Left lung (tissue), 14 donors: ENCODE measurements at places on chromosomes 16 and 17. TPM values are rescaled to one million over a fixed set of nuclear protein-coding genes. Genes with fewer than 3 reads are reported as not detected.

DNA sequence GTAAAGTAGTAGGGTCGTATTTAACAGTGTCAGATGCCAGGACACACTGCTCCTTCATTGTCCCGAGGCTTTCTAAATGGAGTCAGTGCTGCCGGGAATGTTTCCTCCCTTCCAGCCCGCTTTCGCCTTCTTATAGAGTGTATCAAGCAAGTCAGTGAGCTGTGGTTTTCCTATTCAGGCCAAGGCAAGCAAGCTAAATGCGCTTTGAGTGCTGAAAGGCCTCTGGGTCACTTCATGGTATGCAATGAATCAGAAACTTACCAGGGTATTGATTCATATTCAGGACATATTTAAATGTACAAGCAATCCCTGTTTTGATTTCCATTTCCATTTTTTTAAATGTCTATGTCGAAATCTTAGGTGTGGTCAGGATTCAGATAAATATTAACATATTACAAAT is 327.9 kb upstream of the SOX9 start:
- DNase-seq: no peak

GRCh38 chr17:53807286-53807685 is 15.4 kb upstream of the KIF2B start:
- no peak for DNase-seq

DNA sequence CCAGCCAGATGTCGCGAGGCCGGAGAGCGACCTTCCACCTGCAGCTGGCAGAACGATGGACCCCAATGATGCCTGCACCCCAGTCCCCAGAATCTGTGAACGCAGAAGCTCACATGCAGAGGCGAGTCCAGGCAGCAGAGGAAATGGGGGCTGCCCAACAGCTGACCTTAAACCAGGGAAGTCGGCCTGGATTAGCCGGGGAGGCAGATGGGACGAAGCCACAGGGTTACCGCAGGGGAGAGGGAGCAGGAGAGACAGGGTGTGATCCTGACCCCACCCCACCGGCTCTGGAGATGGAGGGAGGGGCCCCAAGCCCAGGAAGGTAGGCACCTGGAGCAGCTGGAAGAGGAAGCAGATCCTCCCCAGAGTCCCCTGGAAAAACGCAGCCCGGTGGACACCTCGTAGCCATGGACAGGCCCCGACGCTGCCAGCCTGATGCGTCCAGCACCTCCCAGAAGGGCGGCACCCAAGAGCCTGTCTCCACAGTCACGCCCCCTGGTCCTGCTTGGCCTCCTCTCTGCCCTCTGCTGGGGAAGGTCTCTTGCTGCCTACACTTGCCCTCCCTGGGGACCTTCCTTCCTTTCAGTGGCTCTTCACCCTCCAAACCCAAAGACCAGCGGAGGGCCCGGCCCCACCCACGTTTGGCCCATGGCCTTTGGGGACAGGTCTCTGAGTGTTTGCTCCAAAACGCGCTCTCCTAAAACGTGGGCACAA is 37.3 kb downstream of the PIEZO1 start:
- DNase-seq: no peak

DNA sequence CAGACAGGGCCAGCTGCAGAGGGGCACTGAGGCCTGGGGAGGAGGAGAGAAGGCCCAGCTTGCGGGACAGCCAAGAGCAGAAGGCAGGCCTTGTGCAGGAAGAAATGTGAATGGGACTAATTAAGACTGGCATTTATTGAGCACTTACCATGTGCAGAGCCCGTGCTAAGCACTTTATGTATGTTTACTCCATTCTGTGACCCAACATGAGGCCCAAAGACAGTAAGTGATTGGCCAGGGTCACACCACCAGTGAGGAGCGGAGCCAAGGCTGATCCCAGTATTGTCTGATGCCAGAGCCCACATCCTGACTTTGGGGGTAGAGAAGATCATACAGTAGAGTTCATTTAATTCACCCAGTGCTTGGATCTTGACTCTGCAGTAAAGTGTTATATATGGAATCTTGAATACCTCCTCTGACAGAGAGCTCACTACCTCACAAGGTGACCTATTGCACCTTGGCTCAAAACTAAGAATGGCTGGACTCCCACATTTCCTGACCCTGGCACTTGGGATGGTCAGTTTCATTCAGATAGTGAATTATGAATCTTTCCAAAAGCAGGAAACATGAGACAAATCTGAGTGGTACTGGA is 13.6 kb downstream of the KATNB1 start:
- DNase-seq: no peak

DNA sequence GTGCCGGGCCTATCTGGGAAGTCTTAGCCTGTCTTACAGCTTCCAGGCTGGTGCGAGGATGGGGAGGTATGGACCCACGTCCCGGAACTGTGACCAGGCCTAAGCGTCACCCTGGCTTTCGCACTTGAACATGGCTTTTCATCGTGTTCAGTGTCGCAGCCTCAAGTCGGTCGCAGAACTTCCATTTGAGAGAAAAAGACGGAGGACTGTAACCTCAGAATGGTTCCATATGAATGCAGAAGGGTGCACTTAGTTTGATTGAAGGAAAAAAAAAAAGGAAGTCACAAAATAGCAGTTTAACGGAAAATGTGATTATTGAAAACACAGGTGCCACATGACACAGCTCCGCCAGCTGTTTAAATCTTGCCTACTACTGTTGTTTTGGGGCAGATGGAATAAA is 30.2 kb upstream of the JPT2 start:
- no peak for DNase-seq

DPEP3 gene
- 0.60 TPM for total RNA-seq

DNA sequence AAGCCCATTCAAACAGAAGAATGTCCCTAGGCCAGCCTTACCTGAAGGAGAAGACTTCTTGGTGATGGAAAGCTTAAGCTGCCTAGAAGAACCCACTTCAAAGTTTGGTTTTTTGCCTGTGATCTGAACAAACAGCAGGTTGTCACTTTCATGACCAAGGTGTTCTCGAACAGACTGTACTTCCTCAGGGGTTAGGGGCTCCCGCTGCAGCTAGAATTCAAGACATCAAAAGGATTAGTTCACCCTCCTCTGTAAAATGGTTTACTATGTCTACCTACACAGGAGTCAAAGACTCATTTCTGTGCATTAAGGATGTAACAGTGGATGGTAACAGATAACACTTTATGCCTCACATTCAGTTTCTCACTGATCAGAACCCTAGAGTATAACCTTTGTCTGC is 13.2 kb downstream of the CIAPIN1 start:
- DNase-seq: no peak

GRCh38 chr16:58272855-58273254 is 22.0 kb downstream of the PRSS54 start:
- no peak for DNase-seq

TEKT1 gene
- total RNA-seq: not detected

DNA sequence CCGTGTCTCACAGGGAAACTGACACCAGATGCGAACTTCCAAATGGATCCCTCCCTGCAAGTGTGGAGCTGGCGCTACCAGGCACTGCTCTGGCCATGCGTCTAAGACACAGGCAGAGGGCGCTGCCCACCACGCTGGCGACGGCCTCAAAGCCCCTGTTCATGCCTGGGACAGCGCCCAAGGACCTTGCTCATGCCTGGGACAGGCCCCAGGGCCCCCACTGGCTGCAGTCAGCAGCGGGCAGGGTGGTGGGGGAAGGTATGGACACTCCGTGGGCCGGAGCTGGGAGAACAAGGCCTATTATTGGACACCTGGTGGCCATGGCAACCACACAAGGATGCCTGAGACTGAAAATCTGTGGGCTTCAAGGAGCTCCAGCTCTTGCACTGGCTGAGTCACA is 8.8 kb downstream of the ZG16B start:
- DNase-seq: peak; percentile 88

- DNase-seq: no peak
These were observed 102.5 kb downstream of the PARN start for GRCh38 chr16:14527411-14528044.

HS3ST3B1 gene
- total RNA-seq: 2.9 TPM

- no peak for DNase-seq
These were observed 138.5 kb downstream of the SSH2 start for GRCh38 chr17:29791336-29792080.

GRCh38 chr16:7026639-7027038 is 306.0 kb upstream of the RBFOX1 start:
- no peak for DNase-seq

DNA sequence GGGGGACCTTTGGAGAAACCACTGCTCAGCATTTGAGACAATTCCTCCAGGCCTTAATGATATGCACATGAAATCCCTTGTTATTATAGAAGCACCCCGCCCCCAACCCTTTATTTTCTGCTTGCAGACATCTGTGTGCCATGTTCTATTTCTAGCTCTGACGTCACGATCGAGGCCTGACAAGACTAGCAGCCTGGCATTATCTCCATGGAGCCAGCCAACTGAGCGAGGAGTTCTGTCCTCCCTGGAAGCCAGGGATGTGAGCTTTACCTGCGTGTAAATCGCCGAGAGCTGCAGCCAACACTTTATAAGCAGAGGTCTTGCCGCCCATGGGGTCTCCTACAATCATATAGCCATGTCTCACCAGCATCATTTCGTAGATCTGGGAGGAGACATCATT is 116.9 kb downstream of the DNAH3 start:
- no peak for DNase-seq

DNA sequence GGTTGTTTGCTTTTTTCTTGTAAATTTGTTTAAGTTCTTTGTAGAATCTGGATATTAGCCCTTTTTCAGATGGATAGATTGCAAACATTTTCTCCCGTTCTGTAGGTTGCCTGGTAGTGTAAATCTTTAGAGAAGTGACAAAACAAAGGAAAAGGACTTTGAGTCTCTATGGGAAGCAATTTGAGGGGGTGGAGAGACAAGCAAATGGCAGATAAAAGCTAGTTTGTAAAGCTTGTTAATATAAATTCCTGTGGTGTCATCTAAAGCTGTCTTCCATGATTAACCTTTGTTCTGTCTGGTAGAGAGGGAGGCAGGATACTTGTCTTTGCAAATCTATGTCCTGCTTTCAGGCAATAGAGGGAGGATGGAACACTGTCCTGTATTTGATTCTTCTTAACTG is 40.6 kb upstream of the CACNG4 start:
- DNase-seq: no peak

DNA sequence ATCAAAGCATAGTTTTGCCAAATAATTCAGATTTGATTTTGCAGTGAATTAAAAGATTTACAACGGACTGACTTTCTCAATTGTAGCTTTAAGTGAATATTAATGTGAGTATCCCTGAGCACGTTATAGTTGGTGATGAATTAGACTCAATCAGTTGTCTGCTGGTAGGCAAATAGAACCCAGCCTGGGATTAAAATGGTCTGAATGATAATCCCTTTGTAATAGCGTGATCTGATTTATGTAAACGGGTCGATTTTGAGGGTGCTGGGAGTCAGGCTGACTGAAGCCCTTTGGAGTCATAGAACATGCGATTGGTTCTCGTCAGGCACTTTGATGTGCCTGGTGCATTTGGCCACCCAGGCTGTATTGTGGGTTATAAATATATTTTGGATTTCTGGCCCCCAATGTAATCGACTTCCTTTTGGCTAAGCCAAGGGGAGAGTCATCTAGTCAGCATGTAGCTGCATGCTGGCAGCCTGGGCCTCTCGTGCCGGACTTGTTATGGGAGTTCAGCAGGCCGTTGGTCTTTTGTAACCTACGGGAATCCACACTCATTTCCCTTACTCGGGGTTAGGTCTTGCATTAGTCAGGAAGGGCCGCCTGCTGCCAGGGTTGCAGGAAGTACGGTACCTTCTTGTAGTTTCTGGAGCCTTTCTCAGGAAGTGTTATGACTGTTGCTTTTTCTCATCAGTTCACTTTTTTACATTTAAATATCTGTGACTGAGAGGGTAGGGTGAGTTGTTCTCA is 5.4 kb downstream of the PGS1 start:
- DNase-seq: no peak

DNA sequence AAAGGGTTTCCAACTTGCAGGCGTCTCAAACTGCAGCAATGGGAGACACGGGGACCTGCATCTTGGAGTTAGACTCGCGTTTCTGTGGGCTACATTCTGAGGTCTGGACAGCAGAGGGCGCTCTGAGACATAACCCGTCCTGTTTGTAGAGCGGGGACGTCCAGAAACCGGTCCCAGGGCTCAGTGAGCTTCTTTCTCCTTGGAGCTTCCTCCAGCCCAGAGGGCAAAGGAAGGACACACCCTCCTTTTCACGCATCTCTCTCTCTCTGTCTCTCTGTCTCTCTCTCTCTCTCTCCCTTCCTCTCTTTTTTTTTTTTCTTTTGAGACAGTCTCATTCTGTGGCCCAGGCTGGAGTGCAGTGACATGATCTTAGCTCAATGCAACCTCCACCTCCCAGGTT is 19.8 kb downstream of the COX4I1 start:
- DNase-seq: peak; percentile 85
